ENCODE measurements at places on chromosomes 13 and 19.

DNA sequence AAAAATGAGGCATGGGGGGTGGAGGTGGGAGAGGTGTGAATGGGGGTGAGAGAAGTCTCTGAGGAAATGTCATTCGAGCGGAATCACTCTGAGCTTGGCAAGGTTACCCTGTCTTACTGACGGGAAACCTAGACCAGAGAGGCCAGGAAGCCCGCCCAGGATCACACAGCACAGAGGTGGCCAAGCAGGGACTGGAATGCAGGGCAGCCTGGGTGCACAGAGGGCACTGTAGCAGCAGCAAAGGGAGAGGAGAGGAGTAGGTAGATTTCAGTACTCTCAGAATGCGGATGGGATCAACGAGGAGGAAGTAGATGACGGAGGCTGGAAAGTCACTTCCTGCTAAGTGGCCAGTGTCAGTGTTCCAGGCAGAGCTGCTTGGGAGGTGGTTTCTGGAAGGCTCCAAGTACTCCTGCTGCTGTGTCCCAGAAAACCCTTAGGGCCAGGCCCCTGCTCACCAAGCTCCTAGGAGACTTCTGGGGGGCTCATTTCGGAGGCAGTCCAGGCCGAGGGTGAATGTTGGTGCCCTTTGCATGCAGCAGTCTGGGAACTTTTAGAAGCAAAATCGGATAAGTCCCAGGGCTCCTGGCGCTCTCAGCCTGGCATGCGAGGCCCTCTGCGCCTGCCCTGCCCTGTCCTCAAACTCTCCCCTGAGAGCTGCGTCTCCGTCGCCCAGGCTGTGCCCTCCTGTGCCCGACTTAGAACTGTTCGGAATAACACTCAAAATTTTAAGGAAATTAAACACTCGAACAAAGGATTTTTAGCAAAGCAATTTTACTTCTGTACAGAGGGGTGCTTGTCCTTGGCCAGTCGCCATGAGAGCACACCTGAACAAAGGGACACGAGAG lies 33.5 kb downstream of the DNM2 start:
- DNase-seq, result no peak

GRCh38 chr13:26424181-26424580 lies 133.3 kb upstream of the WASF3 start:
- no peak for DNase-seq

- DNase-seq, result no peak
Measured at GRCh38 chr13:46683676-46684260, 113.2 kb downstream of the ESD start.

GRCh38 chr13:55073000-55073399 lies 2044.4 kb downstream of the OLFM4 start:
- no peak for DNase-seq

- DNase-seq, result no peak
Measured at GRCh38 chr19:29573486-29573885, 32.6 kb upstream of the POP4 start.

GRCh38 chr19:17466487-17466850 lies 3.9 kb upstream of the SLC27A1 start:
- no peak for DNase-seq

DNA sequence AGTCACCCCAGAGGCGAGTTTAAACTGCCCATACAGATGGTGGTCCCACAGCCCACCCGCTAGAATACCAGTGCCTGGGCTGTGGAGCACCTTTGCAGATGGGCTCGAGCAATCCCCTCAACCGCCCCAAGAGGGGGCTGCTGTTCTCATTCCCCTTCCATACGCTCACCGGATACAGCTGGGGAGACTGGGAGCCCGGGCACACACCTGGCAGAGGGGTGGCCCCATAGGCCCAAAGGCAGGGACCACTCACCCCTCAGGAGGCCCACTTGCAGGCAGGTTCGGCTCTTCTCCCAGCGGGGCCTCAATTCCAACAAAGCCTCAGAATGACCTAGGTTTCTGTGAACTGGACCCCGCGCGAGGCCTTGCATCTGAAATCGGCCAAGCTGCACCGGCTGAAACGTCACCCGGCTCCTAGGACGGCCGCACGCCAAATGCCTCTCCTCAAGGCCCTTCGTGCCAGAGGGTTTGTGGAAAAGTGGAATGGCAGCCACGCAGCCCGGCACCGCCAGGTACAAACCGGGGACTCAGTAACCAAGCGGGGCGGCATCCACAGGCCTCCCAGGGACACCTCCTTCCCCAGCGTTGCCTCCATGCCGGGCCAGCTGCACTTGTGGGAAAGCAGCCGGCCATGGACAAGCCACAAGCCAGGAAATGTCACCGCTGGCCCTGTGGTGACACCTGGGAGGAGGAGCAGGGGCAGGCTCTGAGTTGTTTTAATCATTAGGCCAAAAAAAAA lies 18.7 kb downstream of the MLLT1 start:
- no peak for DNase-seq

GRCh38 chr13:106029676-106030290 lies 505.7 kb downstream of the EFNB2 start:
- no peak for DNase-seq

GRCh38 chr13:68895696-68896095 lies 1211.9 kb upstream of the ATXN8OS start:
- no peak for DNase-seq

GRCh38 chr19:6979399-6979798 lies 41.8 kb downstream of the MBD3L2B start:
- no peak for DNase-seq

- DNase-seq, result no peak
Measured at GRCh38 chr19:54307389-54308020, 5.5 kb downstream of the LILRA5 start.

DNA sequence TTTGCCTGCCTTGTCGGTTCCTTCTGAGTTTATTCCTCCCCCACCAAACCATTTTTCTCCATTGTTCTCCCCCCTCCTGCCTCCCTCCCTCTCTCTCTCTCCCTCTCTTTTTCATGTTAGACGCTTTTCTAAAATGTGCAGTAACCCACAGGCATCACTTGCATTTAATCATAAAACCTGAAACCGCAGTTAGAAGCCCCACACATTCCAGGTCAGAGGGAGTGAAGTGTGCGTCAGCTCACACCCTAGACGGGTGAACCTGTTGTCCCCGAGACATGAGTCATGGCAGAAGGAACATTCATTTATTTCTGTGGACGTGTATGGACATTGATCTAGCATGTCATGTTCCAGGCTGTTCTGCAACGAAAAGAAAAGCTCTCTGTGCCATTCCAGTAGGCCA lies 19.9 kb downstream of the ONECUT3 start:
- DNase-seq, result no peak

- DNase-seq, result no peak
Measured at GRCh38 chr13:60267498-60268202, 103.9 kb upstream of the DIAPH3 start.

GRCh38 chr19:29806098-29806866 lies 5.5 kb upstream of the CCNE1 start:
- no peak for DNase-seq

DNA sequence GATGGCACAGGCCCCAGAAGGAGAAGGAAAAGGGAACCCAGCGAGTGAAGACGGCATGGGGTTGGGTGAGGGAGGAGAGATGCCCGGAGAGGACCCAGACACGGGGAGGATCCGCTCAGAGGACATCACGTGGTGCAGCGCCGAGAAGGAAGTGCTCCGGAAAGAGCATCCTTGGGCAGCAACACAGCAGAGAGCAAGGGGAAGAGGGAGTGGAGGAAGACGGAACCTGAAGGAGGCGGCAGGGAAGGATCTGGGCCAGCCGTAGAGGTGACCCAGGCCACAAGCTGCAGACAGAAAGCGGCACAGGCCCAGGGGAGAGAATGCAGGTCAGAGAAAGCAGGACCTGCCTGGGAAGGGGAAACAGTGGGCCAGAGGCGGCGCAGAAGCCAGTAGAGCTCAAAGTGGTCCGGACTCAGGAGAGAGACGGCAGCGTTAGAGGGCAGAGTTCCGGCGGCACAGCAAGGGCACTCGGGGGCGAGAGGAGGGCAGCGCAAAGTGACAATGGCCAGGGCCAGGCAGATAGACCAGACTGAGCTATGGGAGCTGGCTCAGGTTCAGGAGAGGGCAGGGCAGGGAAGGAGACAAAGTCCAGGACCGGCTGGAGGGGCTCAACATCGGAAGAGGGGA lies 1.1 kb downstream of the PPP1R12C start:
- DNase-seq, result no peak

- DNase-seq, result no peak
Measured at GRCh38 chr13:87078947-87079795, 592.0 kb upstream of the SLITRK5 start.

DNA sequence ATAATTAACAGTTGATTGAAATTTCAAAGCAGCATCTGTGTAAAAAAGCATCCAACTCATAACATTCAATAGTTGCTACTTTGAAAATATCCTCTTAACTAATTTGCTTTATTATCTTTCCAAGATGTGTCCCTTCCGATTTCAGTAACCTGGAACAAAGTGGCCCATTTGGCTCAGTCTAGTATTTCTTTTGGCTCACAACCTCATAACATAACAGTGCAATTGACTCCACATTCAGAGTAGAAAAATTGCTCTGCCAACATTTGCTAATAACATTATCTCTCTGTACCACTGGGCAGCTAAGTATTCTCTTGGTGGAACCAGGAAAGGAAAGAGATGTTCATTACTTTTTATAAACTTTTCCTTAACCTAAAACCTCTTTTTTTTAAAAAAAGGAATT lies 571.1 kb upstream of the ARGLU1 start:
- no peak for DNase-seq

GRCh38 chr13:32121316-32121715 lies 89.7 kb downstream of the FRY start:
- no peak for DNase-seq

- no peak for DNase-seq
Measured at GRCh38 chr13:99962242-99962641, 9.3 kb downstream of the ZIC5 start.

DNA sequence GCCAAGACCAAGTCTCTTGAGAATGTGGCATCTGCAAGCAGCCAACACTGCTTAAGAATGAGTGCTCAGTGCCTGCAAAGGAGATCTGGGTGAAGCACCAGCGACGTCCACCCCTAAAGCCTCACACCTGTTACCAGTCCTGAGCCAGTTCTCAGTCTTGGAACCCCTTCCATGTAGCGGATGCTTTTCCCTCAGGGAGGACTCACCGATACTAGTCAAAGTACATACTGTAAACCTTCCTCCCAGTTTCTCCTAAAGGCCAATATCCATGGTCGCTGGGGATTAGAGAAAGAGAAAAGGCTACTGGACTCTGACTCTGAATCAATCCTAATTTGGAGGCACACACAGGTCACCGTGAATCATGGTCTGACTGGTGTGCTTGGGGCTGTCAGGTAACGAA lies 4.2 kb upstream of the PTPRH start:
- no peak for DNase-seq
